Activated naive CD4-positive, alpha-beta T cell treated with Interleukin-2 at 50 U/mL for 16 hours (primary cell): ENCODE measurements at places on chromosomes 5 and 9.
A peak's percentile ranks its signal among the peaks of the same experiment; 100 is the strongest.

DNA sequence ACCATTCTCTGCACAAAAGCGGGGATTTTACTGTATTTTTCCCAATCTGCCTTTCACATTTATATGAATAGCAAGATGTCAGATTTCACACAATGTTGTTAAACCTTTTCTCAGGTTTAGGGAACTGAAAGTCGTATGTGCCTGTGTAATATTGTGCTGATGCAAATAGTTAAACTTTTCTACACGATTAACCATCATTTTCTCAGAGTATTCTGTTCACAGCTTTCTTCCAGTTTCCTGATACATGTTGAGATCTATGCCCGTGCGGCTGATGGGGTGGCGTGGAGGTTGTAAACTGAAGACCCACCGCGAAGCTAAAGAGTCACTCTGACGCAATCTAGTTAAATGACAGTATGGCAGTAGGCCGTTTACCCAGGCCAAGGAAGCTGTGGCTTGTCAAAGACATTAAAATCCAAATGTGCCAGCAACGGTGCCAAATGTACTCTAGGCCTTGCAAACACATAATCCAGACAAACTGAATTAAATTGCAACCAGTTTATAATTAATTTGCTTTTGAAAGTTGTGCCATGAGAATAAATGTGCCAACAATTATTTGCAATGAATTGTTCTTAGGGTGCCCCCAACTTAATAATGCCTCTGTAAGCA lies 145.7 kb downstream of the EBF1 start:
- no peak for DNase-seq

DNA sequence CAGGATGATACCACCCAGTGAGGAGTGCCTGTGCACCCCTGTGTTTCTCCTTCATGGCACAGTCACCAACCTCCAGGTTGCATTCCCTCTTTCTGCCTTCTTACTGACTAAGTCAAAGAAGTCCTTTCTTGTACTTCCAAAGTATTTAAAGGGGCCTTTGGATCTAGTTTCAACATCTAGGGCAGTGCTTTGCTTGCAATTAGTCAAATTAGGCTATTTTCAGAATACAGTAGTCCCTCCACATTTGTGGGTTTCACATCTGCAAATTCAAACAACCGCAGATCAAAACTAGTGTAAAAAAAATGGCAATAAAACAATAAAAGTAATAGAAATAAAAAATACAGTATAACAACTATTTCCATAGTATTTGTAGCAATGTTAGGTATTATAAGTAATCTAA lies 333.9 kb upstream of the SEMA6A start:
- no peak for DNase-seq

- no peak for DNase-seq
Measured at GRCh38 chr5:3957658-3958057, 362.0 kb downstream of the IRX1 start.

DNA sequence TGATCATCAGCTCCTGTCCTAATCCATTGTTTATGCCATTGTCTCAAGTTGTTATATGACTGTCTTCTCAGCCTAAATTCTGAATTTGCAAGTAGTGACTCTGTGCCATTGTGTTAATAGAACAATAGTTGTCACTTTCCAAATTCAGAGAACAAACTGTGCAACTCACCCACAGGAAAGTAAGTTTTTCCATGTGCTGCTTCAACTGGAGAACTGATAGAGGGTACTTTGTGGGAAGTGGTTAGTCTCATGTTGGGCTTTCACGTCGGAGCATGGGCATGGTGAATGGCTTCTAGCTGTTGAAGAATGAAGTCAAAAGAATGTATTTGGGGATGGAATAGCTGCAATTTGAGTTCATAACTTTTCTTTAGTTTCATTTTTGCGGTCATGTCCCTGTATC lies 146.0 kb downstream of the CD180 start:
- DNase-seq: no peak

DNA sequence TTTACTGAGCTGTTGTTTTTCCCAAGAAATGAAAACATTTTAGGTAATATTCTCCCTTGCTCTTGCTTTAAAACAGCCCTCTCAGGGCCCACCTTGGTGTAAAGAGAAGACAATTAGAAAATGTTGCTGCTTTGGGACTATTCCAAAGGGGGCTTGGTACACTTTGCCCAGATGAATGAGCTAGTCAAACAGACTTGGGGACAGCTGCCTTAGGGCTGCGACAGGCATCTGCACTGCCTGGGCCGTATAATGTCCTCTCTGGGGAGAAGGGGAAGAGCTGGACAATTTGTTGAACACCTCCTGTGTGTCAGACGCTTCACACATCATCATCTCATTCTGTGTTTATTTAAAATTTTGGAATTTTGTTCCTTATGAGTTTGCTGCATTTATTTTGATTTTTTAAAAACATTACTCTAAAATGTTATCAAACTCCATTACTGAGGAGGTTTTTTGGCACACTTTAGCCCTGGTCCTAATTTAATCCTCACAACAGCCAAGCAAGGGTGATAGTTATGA lies 28.8 kb downstream of the C5orf58 start:
- DNase-seq: no peak

DNA sequence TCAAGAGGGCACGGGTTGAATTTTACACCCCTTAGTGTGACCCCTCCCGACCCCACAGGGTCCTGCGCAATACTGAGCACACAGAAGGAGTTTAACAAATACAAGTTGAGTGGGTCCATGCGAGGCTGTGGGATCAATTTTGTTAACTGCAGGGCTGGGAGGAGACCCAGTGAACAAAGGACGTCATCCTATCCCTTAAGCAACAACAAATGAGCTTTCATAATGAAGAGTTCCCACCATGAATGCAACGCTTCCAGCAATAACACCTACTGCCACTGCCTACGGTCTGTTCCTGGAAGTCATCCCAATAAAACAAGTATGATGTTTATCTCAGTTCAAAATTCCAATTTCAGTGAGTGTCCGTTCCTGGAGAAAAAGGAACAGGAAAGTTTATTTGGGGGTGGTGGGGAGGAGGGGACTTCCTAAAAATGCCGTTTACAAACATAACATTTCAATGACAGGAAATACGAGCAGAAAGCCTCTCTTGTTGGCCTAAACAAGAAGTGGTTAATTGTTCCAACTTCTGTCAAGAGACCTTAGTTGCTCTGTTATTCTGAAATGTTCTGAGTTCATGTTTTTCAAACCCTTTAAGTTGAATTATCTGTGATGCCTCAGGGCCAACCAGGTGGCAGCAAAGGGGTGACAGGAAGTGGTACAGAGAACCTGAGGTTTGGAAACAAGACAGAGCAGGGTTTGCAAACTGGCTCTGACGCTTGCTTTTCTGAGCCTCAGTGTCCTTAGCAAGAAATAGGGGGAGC lies 65.8 kb upstream of the PLPP6 start:
- peak; percentile 31 for DNase-seq

GRCh38 chr5:169029661-169030274 lies 271.2 kb downstream of the SLIT3 start:
- DNase-seq: no peak

- DNase-seq: no peak
Measured at GRCh38 chr9:108049026-108049607, 559.5 kb upstream of the KLF4 start.

DNA sequence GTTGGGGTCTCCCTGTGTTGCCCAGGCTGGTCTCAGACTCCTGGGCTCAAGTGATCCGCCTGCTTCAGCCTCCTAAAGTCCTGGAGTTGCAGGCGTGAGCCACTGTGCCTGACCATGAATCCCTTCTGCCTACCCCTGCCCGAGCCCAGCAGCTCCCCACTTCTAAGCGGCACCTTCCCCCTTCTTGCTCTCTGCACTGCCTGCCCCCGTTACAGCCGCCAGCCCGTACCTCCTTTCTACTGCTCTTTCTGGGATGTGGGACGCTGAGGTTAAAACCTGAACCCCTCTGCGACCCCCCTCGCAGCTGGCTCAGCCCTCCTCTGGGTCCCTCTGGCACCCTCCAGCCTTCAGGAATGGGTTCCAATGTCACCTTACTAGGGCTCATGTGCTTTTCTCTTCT lies 249.6 kb downstream of the PBX3 start:
- DNase-seq: no peak

DNA sequence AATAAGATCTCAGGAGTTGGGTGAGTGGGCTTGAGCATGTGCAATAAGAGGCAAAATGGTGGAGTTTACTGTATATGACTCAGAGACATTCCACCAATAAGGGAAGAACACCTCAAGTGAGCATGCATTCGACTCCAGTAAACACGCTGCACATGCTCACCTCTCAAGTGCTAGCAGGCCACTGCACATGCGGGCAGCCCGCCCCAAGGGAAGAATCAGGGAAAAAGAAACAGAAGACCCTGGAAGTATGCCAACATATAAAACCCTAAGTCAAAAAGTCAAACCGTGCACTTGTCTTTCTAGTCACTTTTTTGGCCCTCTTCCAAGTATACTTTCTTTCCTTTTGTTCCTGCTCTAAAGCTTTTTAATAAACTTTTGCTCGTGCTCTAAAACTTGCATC lies 245.3 kb upstream of the RASA1 start:
- DNase-seq: no peak

DNA sequence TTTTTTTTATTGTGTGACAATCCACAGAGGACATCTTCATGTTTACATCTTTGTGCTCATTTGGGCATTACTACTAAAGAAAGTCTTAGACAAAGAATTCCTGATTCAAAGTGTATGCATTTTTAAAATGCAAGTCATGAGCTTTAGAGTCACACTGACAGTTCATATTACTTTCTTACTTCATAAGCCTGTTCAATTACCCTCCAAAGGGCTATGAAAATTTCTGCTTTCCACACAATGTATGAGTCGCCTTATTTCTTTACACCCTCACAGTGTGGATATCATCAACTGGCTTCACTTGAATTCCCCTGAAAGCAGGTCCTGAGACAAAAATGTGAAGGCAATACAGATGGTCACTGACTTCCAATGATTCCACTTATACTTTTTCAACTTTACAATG lies 280.4 kb upstream of the PTGER4 start:
- no peak for DNase-seq

GRCh38 chr5:115543365-115544042 lies 1.1 kb downstream of the FEM1C start:
- no peak for DNase-seq

DNA sequence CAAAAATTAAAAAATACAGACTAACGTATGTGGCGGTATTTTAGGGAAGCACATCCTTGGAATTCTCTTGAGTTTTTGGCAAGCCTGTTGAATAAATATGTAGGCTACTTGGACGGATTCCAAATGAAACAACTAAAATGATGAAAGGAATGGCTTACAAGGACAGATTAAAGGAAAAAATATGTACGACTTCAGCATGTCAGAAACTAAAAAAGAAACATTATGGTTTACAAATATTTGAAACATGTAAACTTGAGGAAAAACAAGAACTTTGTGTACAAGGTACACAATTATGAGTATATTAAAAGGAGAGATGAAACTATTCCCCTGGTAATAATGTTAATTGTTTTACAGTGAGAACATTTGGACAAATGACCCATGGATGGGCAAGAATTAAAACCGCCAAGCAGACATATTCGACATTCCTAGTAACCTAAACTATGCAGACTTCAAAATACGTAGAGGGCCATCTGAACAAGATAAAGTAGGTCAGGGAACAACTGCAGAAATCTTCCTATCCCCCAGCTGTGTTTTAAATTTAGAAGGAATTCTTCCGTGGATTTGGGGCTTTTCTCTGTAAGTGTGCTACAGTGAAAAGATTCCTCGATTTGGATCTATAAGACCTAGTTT lies 12.5 kb downstream of the EDIL3 start:
- DNase-seq: no peak

- no peak for DNase-seq
Measured at GRCh38 chr5:127506616-127507015, 10.8 kb upstream of the PRRC1 start.
